T-helper 17 cell (primary cell): ENCODE measurements at places on chromosomes 2 and 18. TPM values are rescaled to one million over a fixed set of nuclear protein-coding genes. Genes with fewer than 3 reads are reported as not detected.

INPP5D gene
- total RNA-seq: 184 TPM

DCC gene
- not detected for total RNA-seq

POTEJ gene
- total RNA-seq: not detected

DNA sequence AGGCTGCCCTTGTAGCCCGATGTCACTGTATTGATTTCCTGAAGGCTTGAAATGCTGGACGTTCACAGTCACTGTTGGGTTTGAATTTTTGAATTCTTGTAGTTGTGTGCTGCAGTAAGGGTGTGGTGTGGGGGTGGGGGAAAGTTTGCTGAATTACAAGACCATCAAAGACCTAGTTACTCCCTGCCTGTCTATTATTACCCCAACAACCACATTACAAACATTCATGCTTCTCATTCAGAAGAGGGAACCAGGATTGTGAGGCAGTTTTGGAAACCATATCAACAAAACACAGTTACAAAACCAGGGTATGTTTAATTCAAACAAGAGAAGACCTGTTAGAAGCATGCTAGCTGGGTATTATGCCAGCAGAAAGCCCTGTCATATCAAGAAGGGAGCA lies 85.8 kb downstream of the CLHC1 start:
- H3K27ac ChIP-seq: no peak overlapping the region
- H3K36me3 ChIP-seq: no peaks in the 10 kb centered on the region
- no peak overlapping the region for H3K4me3 ChIP-seq
- H3K4me1 ChIP-seq: peaks cover 4% of the 10 kb centered on the region
- H3K27me3 ChIP-seq: no peaks in the 10 kb centered on the region
- no peak for DNase-seq

DNA sequence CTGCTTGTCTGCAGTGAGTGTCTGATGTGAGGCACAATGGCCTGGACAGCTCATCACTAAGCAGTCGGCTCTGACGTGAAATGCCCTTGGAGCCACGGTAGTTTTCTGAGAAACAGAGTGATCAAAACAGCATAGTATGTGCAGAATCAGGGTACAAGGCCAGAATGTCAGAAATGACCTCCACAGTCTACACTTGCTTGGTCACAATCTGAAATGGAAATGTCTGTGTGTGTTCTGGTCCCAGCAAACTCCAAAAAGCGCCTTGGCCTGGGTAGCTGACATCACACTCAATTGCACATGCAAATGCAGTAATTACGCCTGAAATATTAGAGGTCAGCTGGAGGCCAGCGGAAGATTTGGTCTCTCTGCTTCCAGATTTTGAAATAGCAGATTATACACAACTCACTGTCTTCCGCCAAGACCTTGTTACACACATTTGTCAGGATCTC lies 95.4 kb downstream of the CTAGE1 start:
- no peaks in the 10 kb centered on the region for H3K4me1 ChIP-seq
- no peak overlapping the region for H3K27ac ChIP-seq
- no peak for DNase-seq
- H3K27me3 ChIP-seq: no peaks in the 10 kb centered on the region
- H3K4me3 ChIP-seq: no peak overlapping the region
- no peaks in the 10 kb centered on the region for H3K36me3 ChIP-seq

- H3K27ac ChIP-seq: no peak overlapping the region
- H3K36me3 ChIP-seq: no peaks in the 10 kb centered on the region
- H3K4me1 ChIP-seq: no peaks in the 10 kb centered on the region
- DNase-seq: no peak
- H3K27me3 ChIP-seq: no peaks in the 10 kb centered on the region
- H3K4me3 ChIP-seq: no peak overlapping the region
Observed at GRCh38 chr2:81327911-81328310, 1023.4 kb upstream of the LRRTM1 start.

- H3K27ac ChIP-seq: peak overlapping the region; percentile 98
- H3K27me3 ChIP-seq: no peaks in the 10 kb centered on the region
- DNase-seq: no peak
- H3K36me3 ChIP-seq: peaks cover 3% of the 10 kb centered on the region
- peaks cover 21% of the 10 kb centered on the region for H3K4me1 ChIP-seq
Observed at GRCh38 chr2:28869494-28870145, 489 bp downstream of the TRMT61B start.

DNA sequence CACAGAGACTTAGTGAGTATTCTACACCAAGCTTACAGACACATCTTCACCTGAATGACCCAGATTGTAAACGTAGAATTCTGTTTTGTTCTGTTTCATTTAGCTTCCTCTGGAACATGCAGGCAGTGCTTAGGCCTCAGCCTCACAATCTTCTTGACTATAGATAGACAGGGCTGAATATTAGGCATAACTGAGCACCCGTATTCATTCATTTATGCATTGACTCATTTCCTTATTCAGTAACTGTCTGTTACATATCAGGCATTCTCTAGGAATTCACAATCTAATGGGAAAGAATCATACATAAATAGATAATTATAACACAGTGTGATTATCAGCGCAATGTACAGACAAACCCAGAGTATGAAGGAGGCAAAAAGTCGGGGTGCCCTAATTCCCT lies 124.9 kb upstream of the ETAA1 start:
- DNase-seq: no peak
- H3K27me3 ChIP-seq: peaks cover 17% of the 10 kb centered on the region
- H3K36me3 ChIP-seq: no peaks in the 10 kb centered on the region
- no peaks in the 10 kb centered on the region for H3K4me1 ChIP-seq

DNA sequence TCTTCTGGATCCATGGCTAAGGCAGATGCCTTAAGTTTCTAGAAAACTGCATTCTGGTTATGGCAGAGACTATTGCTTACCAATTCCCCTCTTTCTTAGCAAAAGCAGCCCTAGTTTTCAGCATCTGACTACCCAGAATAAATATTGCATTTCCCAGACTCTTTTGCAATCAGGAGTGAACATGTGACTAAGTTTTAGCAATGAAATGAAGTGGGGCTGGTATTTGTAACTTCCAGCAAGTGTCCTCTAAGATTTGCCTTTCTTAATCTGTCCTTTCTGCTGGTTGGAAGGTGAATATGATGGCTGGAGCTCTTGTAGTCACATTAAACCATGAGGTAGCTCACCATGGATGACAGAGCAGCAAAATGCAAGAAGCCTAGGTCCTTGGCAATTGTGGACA lies 132.9 kb upstream of the PKDCC start:
- no peaks in the 10 kb centered on the region for H3K36me3 ChIP-seq
- DNase-seq: no peak
- no peak overlapping the region for H3K4me3 ChIP-seq
